Epithelial cell of esophagus (primary cell): ENCODE measurements at places on chromosomes 3 and 15.

DNA sequence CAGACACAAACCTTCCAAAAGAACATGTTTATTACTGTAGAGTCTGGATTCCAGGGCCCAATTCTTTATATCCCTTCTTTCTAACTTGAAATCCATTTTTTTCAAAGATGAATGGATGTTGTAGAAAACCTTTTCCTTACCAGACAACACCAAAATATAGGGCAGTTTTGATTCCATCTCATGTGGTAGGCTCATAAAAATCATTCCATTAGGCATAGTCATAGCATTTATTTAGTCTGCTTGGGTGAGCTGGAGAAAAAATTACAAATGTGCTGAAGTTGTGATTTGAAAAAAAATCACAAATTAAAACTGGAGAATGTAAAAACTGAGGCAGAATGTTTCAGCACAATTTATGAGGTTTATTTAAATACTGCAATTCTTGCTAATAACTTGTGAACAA, 199.3 kb upstream of the TBC1D5 start:
- no peak for DNase-seq

DNA sequence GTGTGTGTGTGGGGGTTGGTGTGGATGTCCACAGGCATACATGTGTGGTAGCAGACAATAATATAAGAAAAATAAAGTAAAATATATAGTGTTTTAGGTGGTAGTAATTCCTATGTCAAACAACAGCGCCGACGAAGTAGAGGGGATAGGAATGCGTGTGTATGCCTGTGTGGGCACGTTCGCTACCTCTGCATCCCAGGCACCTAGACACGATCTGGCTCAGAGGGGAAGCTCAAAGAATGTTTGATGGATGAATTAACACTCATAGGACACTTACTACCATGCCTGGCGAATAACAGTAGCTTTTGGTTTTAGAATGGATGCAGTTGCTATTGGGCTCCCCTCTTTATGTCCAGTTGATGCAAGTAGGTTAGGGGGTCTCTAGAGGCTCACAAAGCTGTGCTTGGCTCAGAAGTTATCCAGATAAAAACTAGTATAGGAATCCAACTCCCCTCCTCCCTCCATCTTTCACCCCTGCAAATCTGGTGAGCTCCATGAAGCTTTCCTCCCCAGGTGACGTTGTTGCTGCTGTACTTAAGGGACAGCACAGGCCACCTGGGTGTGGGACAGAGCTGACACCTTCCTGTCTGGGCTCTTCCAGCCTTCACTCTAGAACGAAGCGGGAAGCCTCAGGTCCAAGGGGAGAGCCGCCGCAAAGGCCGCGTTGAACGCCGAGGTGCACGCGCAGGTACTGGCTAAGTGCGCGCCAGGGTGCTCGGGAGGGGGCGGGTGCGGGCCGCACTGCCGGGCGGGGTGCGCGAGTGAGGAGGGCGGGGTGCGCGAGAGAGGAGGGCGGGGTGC, 192.6 kb upstream of the LYSMD4 start:
- DNase-seq: peak; percentile 65

- no peak for DNase-seq
Measured at GRCh38 chr15:76359152-76359551, 22.6 kb downstream of the ISL2 start.

GRCh38 chr15:77823736-77824135, 191.0 kb upstream of the LINGO1 start:
- no peak for DNase-seq

GRCh38 chr3:8816106-8816505, 46.7 kb upstream of the OXTR start:
- DNase-seq: no peak

DNA sequence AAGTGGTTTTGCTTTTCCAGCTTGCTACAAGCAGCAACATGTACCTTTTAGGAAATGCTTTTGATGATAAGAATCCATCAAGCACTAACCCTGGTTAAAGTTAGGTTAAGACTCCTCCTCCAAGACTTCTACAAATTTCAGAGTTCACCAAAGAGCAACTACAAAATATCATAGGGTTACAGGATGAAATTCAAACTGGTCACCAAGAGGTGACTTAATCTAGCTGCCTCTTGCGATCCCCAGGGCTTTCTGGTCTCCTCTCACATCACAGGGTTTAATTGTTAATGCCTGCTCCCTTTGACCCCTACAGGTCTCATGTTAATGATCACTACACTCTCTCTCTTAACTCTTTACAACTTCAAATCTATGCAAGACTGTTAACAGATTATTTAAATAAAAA, 66.5 kb downstream of the DPH6 start:
- no peak for DNase-seq

GRCh38 chr15:42094512-42094963, at the start of gene PLA2G4D:
PLA2G4D (minus strand) TSS chr15:42094562; CDS start chr15:42094459, 103 bp downstream.
- DNase-seq: peak; percentile 49

DNA sequence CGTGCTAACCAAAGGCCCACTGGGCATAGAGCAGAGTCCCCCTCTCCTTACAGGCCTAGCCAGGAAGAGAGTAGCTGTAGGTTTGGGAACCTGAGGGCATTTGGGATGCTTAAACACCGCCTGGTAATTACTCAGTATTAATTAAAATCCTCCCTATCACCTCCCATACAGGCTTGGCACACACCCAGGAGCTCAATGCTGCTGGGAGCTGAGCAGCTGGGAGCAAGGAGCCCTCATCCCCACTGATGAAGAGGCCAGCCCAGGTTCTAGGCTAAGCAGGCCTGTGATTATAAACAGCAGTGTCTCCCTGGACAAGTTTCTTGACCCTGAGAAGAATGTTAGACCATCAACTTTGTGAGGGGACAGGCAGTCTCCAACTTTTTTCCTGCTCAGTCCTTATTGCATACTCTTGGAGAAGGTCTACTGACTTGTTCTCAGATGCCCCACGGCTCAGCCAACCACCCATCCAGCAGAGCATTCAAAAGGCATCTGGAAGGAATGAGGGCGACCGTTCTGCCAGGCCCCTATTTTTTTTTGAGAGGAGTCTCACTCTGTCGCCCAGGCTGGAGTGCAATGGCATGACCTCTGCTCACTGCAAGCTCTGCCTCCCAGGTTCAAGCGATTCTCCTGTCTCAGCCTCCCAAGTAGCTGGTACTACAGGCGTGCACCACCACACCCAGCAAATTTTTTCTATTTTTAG, 1.3 kb upstream of the PRKAR2A start:
- no peak for DNase-seq

GRCh38 chr3:138455801-138456716, 21.6 kb downstream of the ESYT3 start:
- DNase-seq: peak; percentile 28

GRCh38 chr3:125957674-125958510, 11.1 kb upstream of the ROPN1B start:
- DNase-seq: no peak

DNA sequence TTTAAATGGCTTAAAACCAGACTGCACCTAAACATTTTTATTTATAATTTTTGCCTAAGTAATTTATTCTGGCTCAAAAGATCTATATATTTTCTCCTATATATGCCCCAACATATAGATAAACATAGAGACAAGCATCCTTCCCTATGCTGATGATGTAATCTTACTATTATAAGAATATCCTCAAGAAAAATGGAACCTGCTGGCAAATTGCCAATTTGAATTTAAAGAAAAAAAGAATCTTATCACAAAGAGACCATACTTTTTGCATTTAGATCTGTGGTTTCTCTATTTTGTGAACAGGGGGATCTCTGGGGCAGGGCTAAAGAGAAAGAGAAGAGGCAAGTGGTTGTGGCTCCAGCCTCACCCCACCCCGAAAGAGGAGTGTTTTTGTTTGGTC, 107.2 kb upstream of the CMC1 start:
- DNase-seq: no peak

- peak; percentile 89 for DNase-seq
Measured at GRCh38 chr3:168981396-168981795, 682.1 kb downstream of the MECOM start.

DNA sequence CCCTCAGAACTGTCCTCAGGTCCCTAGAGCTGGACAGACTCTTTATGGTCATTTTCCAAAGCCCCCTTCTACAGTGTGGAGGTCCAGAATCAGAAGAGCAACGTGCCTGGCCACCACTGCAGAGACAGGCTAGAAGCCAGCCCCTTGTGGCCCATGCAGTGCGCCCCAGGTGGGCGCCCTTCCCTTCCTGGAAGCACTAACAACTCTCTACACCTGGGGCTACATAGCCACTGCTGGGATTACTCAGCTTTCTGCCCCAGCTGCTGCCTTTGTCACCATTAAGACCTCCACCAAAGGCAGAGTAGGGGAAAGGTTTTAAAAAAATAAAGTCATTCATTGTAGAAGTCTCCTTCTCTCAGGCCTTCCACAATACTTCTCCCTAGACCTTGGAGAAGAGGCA, 2.3 kb downstream of the RASGRP1 start:
- no peak for DNase-seq
